ENCODE measurements at places on chromosomes 1 and 21.

- no peak for DNase-seq
Observed at GRCh38 chr1:213512316-213512715, 461.3 kb downstream of the RPS6KC1 start.

DNA sequence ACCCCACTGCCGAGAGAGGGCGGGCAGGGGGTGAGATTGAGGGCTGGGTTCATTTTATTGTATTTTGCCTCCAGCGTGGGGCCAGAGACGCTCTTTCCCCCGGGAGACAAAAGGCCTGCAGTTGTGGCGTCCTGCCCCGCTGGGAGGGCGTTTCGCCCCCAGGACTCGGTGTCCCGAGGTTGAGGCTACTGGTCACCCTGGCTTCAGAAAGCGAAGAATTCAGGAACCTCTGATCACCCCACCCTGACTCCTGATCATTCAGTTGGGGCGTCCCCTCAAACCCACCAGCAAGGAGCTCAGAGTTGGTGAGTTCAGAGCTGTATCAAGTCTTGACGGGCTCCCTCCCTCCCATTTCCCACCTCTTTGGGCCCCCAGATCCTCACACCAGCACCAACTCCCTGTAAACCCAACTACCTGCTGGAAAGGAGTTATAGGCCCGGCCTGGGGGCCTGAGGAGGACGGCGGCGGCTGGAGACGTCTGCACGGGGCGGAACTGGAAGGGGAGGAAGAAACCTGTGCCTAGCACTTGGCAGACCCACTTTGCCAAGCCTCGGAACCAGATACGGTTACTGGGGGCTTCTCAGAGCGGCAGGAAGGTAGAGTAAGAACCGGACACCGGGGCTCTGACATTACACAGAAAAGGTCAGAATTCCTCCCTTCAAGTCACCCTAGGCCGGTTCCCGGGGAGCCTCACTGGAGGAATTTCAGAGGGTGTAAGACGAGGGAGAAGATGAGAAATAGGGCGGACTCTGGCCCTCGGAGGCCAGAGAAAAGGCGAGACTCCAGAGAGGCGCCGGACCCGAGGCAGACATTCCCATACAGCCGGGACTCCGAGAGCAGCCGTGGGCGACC is 761 bp upstream of the PAX7 start:
- DNase-seq: no peak

DNA sequence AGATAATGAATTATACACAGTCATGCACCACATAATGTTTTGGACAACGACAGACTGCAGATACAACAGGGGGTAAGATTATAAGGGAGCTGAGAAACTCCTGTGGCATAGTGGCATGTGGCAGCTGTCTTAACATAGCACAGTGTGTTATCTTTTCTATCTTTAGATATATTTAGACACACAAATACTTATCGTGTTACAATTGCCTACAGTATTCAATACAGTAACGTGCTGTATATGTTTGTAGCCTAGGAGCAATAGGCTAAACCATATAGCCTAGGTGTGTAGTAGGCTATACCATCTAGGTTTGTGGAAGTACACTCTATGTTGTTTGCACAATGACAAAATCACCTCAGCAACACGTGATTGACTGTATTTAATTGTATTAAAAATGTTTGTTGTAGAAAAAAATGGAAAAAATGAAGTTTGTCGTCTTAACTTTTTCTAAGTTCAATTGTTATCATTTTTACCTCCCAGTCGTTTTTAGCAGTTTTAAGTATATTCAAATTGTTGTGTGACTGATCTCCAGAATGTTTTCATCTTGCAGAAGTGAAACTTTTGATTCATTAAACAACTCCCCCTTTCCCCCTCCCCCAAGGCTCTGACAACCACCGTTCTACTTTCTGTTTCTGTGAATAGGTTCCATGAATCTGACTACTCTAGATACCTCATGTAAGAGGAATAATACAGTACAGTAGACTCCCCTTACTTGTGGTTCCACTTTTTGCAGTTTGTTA is 351.0 kb upstream of the B3GALT2 start:
- no peak for DNase-seq

DNA sequence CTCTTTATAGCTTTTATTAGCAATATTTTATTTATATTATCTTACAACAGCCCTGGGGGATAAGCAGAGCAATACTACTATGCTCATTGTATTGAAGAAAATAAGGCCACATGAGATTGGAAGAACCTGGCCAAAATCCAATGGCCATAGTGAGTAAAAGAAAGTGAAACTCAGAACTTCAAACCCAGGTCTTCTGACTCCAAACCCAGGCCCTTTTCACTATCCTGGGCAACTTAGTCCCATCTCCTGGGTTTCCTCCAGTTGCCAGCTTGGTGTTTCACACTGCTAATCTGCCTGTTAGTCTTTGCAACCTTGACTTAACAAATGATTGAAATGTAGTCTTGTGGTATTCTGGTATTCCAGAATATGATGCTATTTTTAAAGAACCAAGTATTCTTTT is 22.4 kb upstream of the EXO1 start:
- DNase-seq: no peak

GRCh38 chr1:200180821-200181220 is 153.3 kb downstream of the NR5A2 start:
- no peak for DNase-seq

GRCh38 chr1:79006564-79006963 is at the start of gene ADGRL4:
ADGRL4 (minus strand) TSS chr1:79006730; CDS start chr1:79006654, 76 bp downstream.
- no peak for DNase-seq

- DNase-seq: no peak
Observed at GRCh38 chr1:241701483-241702295, 49.6 kb downstream of the WDR64 start.

DNA sequence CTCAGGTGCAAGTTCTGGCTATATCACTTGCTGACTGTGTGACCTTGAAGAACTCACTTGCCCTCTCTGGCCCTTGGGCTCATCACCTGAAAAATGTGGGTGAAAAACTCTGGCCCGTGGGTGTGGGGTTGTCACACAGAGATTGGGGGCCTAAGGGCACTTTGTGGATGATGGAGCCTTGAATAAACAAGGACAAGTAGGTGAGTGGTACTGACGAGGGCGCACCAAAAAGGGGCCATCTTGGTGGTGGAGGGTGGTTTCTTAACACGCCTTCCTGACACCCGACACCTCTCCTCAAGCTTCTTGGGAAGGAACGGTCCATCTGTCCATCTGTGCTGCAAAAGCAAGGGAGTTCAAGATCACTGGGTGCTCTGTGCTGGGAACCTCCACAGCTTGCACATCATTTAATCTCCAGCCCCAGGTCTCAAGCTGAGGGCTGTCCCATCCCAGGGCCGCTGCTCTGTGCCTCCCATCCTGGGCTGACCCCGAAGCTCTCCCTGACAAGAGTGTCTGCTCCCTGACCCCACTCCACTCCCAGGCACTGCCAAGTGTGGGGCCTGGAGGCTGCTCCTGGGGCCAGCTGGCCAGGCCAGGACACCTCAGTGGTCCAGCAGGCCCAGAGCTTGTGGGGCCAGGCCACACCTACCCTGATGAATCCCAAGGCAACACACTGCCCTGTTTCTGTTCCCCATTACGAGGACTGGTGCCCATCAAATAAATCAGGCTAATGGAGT is 97.3 kb downstream of the GLIS1 start:
- no peak for DNase-seq

DNA sequence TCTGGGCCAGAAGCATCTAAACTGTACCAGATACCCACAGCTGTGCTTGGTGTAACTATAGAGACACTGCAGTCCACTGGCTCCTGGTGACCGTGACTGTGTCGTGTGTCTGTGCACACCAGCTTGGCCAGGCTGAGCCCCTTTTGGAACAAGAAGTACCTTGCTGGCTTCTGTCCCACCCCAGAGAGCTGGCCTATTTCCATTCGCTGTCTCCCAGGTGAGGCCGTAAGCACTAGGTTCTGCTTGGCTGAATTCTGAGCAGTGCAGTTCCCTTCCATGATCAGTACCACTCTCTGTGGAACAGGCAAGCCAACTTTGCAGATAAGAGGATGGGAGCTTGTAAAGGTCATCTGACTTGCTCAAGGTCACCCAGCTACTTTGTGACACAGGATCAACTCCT is 119.9 kb upstream of the DNAH14 start:
- DNase-seq: no peak

DNA sequence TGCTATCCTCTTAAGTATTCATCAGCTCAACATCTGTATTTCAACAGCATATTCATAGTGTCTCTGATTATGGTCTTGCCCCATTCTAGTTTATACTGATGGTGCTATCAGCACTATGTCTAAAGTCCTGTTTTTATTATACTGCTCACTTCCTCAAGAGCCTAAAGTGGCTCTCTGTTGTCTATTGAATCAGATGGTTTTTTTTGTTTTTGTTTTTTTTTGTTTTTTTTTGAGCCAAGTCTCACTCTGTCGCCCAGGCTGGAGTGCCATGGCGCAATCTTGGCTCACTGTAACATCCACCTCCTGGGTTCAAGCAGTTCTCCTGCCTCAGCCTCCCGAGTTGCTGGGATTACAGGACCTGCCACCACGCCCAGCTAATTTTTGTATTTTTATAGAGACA is 6.1 kb downstream of the STX12 start:
- no peak for DNase-seq

DNA sequence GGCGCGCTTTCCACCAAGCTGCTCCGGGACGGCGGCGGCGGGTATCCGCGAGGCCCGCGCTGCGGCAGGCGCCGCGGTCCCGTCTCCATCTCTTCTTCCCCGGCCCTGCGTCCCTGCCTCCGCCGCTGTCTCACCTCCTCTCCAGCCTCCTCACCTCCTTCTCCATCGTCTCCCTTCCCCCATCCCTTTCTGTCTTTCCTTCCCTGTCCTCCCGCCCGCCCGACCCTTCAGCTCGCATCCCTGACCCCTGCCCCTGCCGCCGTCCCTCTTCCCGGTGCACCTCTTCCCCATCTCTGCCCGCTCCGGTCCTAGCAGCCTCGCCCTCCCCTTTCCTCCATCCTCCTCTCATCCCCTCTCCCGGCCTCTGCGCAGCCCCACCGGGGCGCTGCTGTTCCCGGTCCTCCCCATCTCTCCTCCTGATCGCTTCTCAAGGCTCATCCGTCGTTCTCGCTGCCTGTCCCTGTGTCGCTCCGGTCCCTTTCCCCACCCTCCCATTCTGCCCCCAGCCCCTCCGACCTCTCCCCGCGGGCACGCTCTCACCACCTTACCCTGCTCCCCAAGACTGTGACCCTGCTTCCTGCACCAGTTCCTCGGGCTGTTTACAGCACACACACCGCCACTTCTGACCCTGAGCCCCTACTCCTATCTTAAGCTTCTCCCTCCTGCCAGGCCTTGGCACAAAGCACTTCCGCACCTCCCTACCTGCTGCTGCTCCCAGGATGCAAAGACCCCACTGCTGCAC is 760 bp upstream of the NPHP4 start:
- peak; percentile 69 for DNase-seq

- DNase-seq: no peak
Observed at GRCh38 chr1:9357958-9358357, 65.3 kb downstream of the SPSB1 start.

GRCh38 chr1:29505532-29506220 is 269.4 kb downstream of the PTPRU start:
- DNase-seq: peak; percentile 23

DNA sequence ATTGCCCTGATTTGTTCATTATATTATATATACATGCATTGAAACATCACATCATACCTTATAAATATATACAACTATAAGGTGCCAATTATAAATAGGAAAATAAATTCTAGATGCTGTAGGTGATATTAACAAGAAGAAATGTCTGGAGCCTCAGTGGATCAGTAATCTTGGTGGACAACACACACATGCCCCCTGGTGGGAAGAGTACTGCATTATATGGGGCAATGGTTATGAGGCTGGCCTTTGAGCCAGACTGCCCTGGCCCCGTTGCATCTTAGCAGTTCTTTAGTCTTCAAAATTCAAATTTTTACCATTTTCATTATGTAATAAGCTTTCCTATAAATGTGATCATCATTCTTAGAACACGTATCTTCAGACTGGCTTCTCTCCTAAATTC is 335.0 kb upstream of the GREM2 start:
- no peak for DNase-seq

- DNase-seq: no peak
Observed at GRCh38 chr1:157775101-157775870, 1.6 kb downstream of the FCRL2 start.

- no peak for DNase-seq
Observed at GRCh38 chr1:229870381-229870780, 196.7 kb upstream of the GALNT2 start.

GRCh38 chr1:27885114-27885528 is 12.8 kb downstream of the THEMIS2 start:
- no peak for DNase-seq

- no peak for DNase-seq
Observed at GRCh38 chr1:27435566-27436203, 43.3 kb downstream of the GPR3 start.

GRCh38 chr1:43622901-43623780 is 26.8 kb upstream of the KDM4A start:
- DNase-seq: no peak

GRCh38 chr1:155171836-155172731 is 1.0 kb downstream of the KRTCAP2 start:
- DNase-seq: peak; percentile 45

- peak; percentile 60 for DNase-seq
Observed at GRCh38 chr1:6743189-6744101, 41.8 kb upstream of the CAMTA1 start.

GRCh38 chr1:59018860-59019259 is 235.0 kb upstream of the JUN start:
- DNase-seq: no peak

- DNase-seq: no peak
Observed at GRCh38 chr1:204105131-204105515, 32.2 kb downstream of the SOX13 start.

- DNase-seq: no peak
Observed at GRCh38 chr1:207239874-207240273, 81.6 kb upstream of the CD55 start.

DNA sequence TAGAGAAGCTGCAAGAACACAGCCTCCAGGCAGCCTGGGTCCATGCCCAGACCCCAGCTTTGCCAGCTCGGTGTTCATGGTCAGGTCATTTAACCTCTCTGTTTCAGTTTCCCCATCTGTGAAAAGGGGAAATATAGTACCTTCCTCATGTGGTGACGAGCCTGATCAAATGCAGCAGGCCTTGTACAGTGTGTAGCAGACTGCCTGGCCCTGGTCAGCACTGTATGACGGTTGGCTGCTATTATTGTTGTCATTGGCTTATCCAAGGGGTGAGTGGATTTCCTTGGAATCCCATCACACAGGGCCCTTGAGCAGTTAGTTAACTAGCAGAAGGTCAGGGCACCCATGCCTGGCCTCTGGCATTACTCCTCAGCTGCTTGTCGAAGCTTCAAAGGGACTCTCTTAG is 6.6 kb upstream of the TMEM51 start:
- no peak for DNase-seq

- DNase-seq: peak; percentile 97
Observed at GRCh38 chr1:9004700-9005394, 21.4 kb downstream of the SLC2A7 start.

GRCh38 chr1:53637511-53638359 is 101.2 kb downstream of the GLIS1 start:
- peak; percentile 41 for DNase-seq

DNA sequence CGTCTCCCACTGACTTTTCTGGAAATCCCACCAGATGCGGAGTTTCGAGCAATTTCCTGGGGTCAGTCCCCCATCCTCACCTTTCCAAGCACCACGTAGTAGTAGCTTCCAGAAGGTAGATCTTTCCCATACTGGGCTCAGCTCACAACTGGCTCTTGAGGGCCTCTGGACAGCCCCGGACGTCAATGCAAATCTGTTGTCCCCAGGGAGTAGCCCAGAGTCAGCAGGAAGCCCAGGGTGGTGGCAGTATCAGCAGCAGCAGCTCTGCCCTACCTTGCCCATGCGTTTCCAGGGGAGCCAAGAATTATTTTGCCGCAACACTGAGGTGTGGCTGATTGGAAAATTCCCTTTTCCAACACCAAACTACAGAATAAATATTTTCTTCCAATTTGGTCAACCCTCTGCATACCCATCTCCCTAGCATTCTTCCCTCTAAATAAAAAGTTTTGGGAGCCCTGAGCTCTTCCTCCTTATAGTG is 70.3 kb downstream of the CD46 start:
- DNase-seq: no peak

- DNase-seq: no peak
Observed at GRCh38 chr1:227445092-227445674, 118.2 kb upstream of the ZNF678 start.

Measured in activated CD8-positive, alpha-beta memory T cell treated with anti-CD3 and anti-CD28 coated beads, Interleukin-2, amount 50 U/mL, for 48 hours (primary cell).